GM12878 (cell line): ENCODE measurements at places on chromosomes 5 and 9.

GRCh38 chr9:16039218-16039987, 486.6 kb downstream of the CCDC171 start:
- no peak for DNase-seq

DNA sequence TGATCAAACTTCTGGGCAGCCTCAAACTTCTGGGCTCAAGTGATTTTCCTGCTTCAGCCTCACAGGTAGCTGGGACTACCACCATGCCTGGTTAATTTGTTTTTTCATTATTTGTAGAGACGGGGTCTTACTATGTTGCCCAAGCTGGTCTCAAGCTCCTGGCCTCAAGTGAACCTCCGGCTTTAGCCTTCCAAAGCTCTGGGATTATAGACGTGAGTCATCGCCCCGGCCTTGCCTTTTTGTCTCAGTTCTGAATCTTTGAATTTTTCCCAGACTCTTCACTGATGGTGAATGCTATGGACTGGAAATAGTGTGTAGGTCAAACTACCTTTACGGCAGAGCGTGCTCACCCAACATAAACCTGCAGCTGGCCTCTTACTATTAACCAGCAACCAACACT, 32.3 kb upstream of the EGFLAM start:
- DNase-seq, result no peak

DNA sequence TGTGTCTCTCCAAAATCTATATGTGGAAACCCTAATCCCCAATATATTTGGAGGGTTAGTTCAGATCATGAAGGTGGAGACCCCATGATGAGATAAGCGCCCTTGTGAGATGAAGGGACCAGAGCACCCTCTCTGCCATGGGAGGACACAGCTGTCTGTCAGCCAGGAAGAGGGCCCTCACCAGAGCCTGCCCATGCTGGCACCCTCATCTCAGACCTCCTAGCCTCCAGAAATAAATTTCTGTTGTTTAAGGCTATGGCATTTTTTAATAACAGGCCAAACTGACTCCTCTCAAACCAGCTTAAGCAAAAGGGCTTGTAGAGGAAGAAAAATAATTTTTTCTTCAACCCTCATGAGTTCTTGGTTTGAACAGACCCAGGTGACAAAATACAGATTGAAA, 79.2 kb upstream of the MAMDC2 start:
- DNase-seq, result no peak

DNA sequence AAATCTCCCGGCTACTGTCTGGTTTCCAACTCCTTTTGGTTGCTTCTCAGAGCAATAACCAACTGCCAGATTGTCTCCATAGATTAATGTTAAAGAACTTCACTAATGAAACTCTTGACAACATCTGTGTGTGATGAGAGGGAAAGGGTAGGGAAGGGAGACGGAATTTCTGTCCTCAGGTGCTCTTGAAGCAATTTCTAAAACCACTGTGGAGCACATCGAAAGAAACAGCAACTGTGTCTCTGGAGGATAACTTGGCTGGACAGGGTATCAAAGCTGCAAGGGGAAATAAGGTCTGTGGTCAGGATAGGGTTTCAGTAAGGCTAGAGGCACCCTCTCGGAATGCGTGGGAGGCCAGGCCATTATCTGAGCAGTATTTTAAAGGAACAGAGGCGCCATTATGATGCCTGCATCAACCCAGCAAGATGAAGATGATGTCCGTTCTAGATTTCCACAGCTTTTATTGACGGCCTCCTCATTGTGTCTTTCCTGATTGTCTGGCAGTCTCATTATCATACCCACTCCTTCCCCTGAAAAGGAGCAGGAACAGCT, 76.6 kb downstream of the RORB start:
- DNase-seq, result no peak

GRCh38 chr9:86355814-86356213, 1.6 kb upstream of the TUT7 start:
- DNase-seq, result no peak

GRCh38 chr5:150538007-150538917, 30.3 kb downstream of the NDST1 start:
- DNase-seq, result no peak

- DNase-seq, result no peak
These were observed 487.1 kb upstream of the PIK3R1 start for GRCh38 chr5:67728326-67728890.

DNA sequence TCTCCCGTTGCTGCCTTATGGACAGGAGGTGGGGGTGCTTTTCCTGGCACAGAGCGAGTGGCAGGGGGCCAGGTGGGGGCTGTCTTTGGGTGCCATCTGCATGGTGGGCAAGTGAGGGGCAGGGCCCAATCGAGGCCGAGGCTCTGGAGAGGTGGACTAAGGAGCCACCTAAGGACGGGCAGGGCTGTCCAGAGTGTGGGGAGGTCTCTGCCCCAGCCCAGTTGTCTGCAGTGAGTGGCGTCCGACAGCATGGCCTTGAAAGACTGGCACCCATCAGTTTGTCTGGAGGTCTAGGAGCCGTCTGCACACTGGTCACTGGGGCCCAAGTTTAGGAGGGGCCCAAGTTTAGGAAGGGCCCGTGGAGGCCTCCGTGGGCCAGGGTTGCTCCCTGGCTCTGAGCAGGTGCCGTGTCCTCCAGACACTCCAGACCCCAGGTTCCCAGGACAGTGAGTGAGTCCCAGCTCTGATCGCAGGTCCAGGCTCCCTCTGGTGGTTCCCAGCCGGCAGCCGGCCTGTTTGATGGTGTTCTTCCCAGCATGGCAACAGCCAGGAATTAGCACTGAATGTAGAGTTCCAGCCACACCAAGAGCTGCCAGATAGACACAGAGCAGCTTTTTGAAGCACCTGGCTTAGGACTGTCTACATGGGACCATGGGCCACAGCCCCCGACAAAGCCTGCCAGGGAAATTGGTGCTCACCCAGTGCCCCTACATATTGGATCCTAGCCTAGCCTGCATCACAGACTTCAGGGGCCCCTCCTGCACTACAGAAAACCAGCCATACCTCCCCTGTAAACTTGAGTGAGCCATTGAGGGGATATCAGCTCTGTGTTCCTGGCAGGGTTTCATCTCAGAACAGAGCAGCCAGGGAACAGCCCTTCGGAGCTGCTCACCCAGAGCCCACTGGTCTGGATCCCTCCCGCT, 120.9 kb downstream of the WNK2 start:
- DNase-seq, result no peak

DNA sequence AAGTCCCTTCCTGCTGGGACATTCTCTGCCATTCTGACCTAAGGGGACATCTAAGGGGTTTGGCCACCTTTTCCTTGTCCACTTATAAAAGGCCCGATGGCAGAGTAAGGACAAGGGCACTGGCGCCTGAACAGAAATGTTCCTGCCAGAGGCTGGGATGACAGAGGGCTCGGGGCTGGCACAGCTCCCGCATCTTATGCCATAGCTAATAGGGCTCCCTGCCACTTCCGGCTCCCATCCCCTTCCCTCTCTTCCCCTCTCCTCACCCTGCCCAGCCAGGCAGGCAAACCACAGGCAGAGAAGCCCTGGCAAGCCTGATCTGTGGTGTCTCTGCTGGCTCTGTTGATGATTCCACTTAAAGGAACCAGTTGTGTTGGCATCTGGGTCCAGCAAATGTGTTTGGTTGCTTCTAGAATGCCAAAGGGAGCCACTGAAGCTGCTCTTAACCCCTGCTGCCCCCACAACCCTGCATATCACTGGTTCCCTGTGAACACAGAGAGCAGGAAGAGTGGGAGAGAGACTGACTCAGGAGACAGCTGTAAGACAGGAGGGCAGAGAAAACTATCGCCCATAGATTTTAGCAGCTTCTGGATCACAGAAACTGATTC, 18.4 kb upstream of the ADRA1B start:
- no peak for DNase-seq

- DNase-seq, result no peak
These were observed 5.8 kb downstream of the HAPLN1 start for GRCh38 chr5:83714810-83715209.

DNA sequence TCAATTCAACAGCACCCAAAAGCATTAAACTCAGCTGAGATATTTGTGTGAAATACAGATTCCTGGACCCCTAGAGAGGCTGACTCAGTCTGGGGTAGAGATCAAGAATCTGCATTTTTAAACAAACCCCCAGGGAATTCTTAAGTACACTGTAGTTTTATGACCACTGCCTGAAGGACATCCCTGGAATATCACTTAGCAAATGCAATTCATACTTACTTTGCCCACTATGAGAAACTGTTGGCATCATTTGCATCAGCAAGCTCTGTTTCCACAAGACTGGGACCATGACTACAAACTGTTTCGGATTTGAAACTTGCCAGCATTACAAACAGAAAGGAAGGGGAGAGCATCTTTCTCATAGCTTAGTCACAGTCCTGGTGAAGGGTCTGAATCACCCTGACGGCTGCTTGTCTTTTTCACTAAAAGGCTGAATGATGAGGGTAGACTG, 63.7 kb downstream of the MLLT3 start:
- DNase-seq, result no peak

- DNase-seq, result peak; percentile 28
These were observed 7.0 kb downstream of the SH3GLB2 start for GRCh38 chr9:129021091-129021490.

GRCh38 chr5:172114875-172115422, 73.1 kb downstream of the STK10 start:
- peak; percentile 93 for DNase-seq

- no peak for DNase-seq
These were observed 142.3 kb downstream of the ROR2 start for GRCh38 chr9:91807643-91808246.

DNA sequence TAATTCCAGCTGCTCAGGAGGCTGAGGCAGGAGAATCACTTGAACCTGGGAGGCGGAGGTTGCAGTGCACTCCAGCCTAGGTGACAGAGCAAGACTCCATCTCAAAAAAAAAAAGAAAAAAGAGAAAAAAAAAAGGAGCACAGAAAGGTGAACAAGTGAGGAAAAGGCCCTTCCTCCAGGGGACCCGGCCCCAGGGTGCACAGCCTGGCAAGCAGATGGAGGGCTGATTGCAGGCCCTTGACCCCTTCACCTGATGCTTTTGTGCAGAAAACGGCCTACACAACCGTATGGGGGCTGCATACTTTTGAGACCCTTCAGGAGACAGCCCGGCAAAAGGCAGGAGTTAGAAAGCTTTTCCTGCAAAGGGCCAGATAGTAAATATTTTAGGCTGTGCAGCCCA, 33.9 kb downstream of the HRH2 start:
- DNase-seq, result no peak

- no peak for DNase-seq
These were observed 42.7 kb upstream of the AKNA start for GRCh38 chr9:114430457-114430856.

DNA sequence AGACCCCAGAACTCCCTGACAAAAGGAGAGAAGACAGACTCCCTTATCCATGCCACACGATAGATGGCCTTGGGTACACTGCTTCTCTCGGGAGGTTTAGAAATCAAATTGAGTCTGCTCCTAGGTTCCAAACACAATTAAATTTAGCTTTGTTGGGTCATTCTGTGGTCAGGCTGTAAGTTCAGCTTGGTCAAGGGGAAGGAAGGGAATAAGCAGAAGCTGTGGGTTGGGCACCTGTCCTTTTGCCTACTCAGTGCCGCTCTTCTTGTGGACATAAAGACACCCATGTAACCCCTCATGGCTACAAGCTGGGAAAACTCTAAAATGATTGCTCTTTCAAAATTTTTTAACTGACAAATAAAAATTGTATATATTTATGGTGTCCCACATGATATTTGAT, 19.1 kb upstream of the AK3 start:
- DNase-seq, result no peak

DNA sequence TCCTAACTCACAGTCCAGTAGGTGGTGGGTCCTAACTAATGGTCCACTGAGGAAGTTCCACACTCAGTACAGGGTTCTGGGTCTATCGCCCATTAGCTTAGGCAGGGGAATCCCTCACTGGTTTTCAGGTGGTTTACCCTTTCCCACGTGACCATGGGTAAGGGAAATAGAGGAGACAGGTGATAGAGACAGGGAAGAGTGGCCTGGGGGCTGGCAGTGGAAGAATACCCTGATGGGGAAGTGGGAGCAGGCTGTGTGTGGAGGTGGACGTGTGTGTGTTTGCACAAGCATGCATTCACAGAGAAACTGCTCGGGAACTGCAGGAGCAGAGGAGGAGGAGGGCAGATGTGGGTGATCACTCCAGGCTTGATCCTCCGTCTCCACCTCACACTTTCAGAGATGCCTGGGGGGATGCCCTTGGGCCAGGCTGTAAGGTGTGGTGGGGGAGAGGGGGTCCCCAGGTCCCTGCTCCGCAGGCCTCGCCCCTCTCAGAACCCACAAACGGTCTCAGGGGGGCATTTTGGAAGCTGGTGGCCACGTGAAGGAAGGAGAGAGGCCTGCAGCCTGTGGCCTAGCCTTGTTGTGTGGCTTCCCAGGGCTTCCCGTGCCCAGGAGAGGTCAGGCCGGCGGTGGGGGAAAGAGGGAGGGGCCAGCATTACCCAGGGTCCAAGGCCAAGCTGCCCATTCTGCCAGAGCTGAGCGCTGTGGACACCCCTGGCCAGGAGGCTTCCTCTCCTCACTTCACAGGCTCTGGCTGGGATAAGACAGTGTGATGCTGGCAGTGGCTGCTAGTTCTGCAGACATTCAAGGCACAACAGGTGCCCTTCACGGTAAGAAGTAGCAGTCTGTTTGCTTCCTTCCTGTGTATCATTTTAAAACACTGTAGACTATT, 80.0 kb downstream of the OTULIN start:
- no peak for DNase-seq

DNA sequence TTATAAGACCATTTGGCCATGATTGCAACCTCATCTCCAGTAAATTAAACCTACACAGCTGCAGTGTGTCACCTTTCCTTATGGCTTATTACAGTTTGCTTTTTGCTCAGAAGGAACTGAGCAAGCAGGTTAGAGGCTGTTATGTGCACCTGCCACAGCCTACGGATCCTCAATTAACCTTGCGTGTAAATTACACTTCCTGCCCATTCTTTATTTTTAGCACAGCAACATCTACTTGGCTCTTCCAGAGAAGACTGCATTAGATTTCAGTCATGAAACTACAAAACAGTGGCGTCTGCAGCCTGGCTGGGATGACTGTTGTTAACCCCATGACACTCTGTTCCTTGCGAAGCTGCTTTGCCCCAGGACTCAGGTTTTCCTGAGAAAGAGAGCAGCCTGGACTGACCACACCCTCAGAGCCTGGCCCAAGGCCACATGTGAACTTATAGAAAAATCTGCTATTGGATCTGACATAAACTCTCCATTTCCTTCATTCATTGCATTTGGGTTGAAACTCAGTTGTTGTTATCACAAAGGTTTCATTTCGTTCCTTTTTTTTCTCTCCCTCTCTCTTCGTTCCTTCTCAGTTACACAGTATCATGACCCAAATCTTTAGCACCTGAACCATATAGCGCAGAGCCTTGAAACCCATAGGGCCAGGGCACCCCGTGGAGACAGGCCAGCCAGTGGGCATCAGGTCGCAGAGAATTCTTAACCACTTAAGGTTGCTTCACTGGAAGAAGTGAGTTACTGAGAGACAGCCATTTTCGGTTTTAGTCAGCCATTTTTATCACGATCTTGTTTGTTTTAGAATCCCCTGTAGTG, 138.6 kb downstream of the PALM2AKAP2 start:
- DNase-seq, result peak; percentile 80
